Stomach (tissue), 19 donors: ENCODE measurements at places on chromosomes 7 and 10. TPM values are rescaled to one million over a fixed set of nuclear protein-coding genes. Genes with fewer than 3 reads are reported as not detected.

GRCh38 chr10:17758200-17758599, 6.2 kb downstream of the TMEM236 start:
- DNase-seq = no peak

DNA sequence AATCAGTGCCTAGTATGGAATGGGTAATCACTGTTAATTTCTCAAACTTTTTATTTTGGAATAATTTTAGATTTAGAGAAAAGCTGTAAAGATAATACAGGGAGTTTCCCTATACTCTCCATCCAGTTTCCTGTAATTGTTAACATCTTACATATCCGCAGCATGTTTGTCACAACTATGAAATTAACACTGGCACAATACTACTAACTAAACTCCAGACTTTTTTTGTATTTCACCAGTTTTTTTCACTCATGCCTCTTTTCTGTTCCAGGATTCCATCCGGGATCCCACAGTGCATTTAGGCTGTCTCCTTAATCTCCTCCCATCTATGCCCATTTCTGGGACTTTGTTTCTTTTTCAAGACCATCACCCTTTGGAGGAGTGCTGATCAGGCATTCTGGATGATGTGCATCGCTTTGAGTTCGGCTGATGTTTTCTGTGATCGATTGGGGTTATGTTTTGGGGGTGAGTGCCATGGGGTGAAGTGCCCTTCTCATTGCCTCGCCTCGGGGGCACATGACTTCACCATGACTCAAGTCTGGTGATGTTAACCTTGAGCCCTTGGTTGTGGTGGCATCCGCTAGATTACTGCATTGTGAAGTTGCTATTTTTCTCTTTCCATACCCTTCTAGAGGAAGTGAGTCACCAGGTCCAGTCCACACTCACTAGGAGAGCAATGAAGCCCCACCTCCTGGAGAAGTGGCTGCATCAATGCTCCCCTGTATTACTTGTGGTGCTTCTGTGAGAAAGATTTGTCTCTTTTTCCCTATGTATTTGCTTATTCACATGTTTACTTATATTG, 43.9 kb upstream of the GRB10 start:
- peak; percentile 43 for DNase-seq

DNA sequence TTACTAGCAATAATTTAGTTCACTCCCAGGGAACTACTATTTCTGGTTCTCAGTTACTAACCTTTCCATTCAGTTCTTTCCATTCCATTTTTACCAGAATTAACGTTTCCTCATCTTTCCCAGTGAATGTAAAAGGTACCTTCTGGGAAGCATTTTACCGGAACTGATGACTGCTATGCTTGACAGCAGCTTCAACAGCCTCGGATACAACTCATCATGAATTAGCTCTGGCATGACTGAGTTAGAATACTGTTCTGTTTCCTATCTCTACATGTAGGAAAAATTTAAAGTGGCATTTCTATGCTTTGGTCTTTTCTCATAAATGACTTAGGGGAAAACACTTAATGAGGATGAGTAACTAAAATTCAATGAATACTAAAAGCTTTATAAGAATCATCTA, 18.6 kb downstream of the TAS2R41 start:
- no peak for DNase-seq

BTBD16 gene
- not detected for total RNA-seq

ZFAND4 gene
- 20.4 TPM for total RNA-seq

CRPPA gene
- total RNA-seq = 3.5 TPM
